ENCODE measurements at places on chromosomes 2 and 18.
A peak's percentile ranks its signal among the peaks of the same experiment; 100 is the strongest.

- peak; percentile 26 for DNase-seq
Measured at GRCh38 chr2:140759426-140760156, 1371.2 kb downstream of the LRP1B start.

DNA sequence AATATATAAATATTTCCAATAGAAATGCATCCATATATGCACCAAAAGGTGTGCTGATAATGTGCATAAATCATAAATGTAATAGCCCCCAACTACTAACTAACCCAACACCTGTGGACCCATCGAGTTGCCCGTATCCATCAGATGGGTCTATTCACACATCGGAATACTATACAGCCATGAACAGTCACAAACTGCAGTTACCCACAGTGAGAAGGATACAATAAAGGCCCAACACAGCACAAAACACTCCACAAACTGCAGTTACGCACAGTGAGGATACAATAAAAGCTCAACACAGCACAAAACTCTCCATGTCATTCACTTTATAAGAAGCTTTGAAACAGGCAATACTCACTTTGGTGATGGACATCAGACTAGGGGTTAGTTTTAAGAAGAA lies 145.3 kb upstream of the OTOS start:
- no peak for DNase-seq

DNA sequence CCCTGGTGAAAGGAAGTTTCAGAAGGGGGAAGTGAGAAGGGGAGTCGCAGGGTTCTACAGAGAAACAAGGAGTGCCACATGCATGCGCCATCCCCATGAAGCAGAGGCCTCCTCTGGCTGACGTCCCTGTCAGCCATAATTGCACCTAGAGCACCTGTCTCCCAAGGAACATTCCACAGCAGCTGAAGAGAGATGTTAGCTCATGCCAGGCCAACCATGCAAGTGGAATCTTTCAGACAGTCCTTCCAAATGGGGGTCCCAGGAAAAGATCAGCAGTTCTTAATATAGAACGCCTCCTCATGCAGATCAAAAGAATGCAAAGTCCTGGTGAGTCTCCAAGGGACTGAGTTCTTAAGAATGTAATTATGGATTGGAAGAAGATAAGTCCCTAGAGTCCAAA lies 29.6 kb downstream of the MRO start:
- no peak for DNase-seq

DNA sequence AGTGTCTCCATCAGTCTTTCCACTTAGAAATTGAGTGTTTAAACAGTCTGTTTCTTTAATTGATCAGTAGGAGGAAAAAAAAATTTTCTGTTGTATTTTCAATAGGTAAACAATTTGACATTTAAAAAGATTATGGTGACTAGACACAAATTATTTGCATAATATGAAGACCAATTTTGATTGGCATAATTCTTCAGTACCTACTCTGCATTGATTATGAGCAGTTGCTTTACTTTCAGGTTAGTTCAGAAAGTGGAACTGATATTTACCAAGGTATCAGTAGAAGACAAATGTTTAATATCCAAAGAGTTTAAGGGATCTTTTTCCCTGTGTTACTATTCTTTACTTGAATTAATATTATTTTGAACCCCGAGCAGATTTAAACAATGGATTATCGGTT lies 2.6 kb downstream of the ADAM23 start:
- DNase-seq, result no peak

DNA sequence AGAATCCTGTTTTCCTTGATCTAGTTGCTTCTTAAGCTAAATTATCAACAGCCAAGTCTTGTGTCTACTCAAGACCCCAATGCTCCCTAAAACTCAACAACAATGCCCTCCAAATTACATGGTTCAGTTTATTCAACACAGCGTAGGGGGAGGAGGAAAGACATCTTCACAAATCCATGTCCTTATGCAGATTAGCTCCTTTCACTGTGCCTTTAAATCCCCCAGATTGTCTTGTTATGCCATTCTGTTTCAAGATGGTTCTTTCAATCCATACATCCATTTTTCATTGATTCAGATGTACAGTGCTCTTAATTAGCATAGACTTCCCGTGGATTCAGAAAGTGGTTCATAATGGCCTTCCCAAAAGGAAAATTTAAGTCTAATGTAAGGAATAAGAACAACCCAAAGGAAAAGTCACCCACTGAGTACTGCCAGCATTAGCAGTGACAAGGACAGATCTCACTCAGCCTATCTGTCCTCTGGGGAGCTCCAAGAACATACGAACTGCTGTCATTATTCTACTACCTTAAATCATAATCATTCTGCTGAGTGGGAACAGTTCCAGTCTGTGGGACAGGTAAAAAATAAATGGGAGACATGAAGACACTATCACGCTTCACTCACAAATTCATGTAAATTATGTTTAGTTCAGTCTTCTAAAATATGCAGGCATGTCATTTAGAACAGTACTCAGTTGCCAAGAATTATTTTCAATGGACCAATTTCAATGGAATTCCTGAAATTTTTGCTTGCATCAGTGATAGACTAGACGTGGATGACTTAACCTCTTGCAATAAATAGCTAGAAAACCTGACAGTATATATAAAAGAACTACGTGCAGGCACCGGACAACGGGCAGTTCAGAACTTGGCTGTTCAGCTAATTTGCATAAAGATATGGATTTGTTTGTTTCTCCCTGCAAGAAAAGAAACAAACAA lies 58.9 kb upstream of the RNU4ATAC start:
- DNase-seq, result no peak

- DNase-seq, result no peak
Measured at GRCh38 chr2:26008851-26009566, 24.9 kb upstream of the RAB10 start.

DNA sequence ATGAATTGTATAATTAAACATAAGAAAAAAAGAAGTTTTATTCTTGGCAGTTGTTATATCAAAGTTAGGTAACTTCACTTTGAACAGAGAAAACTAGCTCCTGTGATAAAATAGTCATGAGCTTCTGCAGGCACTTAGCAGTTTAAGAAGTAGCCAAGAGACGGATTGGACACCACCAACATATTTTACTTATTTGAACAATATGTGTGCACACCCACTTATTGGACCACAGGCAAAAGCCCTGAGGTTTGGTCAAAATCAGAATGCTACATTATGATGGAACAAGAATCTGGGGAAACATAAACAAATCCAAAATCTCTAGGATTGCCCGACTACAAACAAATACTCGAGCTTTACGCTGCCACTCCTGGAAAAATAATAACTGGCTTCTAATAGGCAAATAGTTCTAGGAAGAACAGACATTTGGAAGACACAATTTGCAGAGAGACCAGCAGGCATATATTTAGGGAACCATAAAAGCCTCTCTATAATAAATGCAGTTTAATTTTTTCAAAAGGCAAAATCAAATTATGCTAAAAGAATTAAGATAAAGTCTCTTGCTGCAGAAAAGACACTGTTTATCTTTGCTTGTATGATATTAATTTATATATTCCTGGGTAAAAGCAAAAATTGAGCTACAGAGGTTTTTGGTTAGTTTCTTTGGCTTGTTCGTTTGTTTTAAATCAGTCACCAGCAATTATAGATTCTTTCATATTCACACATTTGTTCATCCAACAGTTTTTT lies 117.9 kb downstream of the CDC42EP3 start:
- DNase-seq, result no peak

- DNase-seq, result no peak
Measured at GRCh38 chr18:67875944-67876343, 359.4 kb upstream of the DSEL start.

GRCh38 chr2:86021396-86022378 lies 84.0 kb downstream of the POLR1A start:
- DNase-seq, result no peak

GRCh38 chr18:47990981-47991380 lies 60.5 kb upstream of the SMAD2 start:
- DNase-seq, result no peak

- no peak for DNase-seq
Measured at GRCh38 chr2:99598441-99598840, 108.6 kb upstream of the REV1 start.

DNA sequence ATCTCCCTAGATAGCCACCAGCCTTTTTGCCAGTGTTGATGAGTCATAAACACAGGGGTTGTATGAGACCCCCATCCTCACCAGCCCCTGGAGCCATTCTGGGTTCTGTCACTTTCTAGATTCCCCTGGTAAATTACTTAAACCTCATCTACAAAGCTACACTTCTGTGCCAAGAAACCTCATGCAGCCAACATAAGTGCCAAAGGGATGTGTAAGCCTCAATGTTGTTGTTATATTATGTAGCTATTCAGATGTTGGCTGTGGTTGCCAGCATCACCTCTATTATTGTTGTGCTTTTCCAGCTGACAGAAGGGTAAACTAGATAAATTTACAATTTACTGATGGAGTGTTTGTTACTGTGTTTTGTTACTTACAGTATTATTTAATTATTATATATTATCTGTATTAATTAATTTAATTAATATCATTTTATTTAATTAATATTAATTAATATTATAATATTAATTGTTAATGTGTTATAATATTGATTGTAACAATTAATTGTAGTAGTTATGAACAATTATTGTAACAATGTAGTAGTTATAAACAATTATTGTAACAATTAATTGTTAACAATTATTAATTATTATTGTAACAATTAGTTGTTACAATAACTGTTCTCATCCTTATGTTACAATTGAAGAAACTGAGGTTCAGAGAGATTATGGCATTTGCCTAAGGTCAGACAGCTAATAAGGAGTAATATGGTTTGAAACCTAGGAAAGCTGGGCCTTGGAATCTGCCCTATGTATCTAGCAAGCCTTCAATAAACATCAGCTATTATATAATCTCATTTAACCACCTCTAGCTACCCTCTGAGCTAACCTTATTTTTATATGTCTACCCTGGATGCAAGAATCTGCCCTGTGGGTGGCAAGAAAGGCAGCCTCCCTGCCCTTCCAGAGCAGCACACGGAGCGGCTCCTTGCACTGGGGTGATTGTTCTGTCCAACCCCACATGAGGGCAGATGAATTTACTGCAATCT lies 36.1 kb downstream of the PSTPIP2 start:
- no peak for DNase-seq

DNA sequence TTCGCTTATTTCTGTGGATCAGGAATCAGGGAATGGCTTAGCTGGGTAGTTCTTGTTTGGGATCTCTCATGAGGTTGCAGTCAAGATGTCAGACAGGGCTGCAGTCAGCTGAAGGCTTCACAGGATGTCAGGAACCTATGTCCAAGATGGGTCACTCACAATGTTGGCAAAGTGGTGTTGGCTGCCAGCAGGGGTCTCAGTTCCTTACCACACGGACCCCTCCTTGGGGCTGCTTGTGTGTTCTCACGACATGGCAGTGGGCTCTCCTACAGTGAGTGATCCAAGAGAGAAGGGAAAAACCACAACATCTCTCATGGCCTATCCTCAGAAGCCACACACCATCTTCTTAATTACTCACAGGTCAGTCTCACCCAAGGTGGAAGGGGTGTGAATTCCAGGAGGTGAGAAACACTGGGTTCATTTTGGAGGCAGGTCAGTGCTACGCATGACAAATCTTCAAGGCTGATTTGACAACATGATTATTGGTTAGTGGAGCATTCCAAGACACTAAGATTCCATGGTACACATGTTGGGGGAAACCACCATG lies 1.3 kb upstream of the ANTXR1 start:
- DNase-seq, result no peak

DNA sequence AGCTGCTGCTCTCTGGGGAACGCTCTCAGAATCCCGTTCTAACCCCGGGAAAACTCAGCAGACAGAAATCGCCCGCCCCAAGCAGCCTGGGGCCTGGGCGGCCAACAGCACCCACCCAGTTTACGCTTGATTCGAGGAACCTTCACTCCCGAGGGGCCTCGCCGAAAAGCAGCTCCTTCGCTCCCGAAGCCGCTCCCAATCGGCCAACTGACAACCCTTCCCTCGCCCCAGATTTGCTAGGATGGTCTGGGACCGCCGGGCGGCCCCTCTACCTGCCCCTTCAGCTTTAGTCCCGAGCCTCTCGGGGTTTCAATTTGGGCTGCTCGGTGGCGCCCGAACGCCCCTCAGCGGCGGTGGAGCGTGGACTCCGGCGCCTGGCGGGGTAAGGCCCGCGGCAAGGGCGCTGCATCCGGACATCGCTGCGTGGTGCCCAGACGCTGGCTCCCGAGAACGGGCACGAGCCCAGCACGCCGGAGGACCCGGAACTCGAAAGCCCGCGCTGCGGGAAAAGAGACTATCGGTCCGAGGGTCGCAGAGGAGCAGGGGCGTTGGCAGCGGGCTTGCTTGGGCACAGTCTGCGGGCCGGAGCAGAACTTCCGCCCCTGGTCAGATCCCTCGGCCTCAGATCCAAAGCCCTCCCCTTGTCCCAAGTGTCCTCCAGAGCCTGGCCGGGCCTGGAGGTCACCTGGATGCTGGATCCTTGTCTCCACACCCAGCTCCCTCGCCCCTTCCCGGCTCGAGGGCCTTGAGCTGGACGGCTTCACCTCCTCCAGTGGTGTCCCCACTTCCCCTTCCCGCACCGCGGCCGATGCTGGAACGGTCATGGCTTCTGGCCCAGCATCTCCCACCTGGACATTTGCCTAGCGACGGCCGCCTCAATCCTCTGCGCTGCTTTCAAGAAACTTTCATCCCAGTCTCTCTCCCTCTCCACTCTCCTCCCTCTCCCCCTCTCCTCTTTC lies 3.0 kb upstream of the OTX1 start:
- DNase-seq, result peak; percentile 6

DNA sequence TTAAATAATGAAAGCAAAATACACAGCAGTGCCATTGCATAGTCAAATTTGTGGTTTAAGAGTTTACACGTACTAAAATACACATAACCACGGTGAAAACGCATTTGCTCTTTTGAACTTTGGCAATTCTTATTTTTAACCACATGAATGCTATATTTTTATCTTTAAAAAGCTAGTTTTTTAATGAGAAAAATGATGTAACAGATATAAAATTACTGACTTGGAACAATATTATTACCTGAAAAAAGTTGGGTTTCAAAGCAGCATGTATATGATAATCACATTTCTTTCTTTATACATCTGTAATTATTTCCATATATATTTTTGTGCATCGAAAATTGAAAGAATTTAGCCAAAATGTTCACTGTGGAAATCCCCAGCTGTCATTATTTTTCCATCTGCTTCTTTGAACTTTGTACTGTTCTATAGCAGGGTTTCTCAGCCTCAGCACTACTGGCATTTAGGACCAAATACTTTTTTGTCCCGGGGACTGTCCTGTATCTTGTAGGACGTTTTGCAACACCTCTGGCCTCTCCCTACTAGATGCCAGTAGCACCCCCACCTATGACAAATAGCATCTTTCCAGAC lies 75.9 kb upstream of the CAB39 start:
- DNase-seq, result no peak

DNA sequence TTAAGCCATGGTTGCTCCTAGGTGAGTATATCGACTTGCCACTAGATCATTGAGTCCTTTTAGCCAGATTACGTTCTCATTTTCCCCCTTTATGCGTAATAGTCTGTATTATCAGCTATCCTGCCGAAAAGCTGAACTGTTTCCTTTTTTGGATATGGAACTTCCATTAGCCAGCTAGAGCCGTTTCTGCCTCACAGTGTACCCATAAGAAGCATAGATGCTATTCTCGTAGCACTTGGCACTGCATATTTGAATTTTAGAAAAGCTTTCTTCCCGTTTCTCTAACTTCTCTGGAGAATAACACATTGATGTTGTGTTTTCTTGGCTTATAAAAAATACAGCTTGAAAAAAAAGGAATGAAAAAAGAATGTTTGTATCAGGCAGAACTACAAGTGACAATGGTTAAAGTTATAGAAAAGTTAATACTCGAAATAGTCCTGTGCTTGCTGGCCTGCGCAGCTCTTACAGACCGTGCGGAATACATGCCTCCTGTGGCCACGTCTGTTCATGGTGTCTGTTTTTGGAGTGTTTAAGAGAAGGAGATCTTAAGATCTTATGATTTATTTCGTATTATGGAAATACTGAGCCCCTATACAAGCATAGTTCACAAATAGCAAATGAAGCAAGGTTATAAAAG lies 710 bp downstream of the DUSP19 start:
- no peak for DNase-seq
